HFFc6 (cell line): ENCODE measurements at places on chromosomes 1 and 21.

DNA sequence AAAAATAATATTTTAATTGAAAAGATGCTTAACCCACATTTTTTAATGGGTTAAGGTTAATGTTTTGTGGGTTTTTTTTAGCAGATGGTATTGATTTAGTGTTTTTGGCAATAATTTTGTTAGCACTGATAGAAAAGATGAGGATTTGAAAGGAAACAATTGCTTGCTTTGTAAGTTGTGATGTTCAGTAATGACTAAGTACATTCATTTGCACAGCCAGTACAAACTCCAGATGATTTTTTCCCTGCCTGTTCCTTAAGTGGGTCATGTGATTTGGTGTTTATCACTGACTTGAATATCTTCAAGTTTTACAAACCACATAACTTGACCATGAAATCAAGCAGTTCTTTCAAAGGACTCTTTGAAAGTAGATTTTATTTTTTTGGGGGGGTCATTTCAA lies 15.0 kb downstream of the DISP1 start:
- no peak overlapping the region for H3K4me3 ChIP-seq
- H3K4me1 ChIP-seq: peaks cover 29% of the 10 kb centered on the region
- H3K36me3 ChIP-seq: no peaks in the 10 kb centered on the region
- H3K27ac ChIP-seq: no peak overlapping the region
- DNase-seq: peak; percentile 50

DNA sequence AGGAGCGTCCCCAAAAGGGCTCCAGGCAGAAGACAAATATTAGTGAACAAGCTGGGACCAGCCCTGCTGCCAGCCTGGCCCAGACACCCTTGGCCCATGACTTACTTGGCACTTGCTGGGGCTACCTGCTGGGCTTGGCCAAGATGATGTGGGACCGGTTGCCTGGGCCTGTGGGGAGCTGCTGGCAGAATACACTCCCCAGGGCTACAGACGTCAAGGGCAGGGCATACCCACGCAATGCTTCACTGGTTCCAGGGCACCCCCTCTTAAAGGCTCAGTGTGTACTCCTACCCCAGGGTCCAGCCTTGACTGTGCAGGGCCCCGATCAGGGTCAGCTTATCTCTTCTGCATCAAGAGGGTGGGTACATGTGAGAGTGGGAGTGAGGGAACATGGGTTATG lies 106.5 kb upstream of the SLC2A1 start:
- no peaks in the 10 kb centered on the region for H3K36me3 ChIP-seq
- peaks cover 9% of the 10 kb centered on the region for H3K4me1 ChIP-seq
- H3K27me3 ChIP-seq: peaks cover 6% of the 10 kb centered on the region; the same call in 1 of the 2 replicates

DNA sequence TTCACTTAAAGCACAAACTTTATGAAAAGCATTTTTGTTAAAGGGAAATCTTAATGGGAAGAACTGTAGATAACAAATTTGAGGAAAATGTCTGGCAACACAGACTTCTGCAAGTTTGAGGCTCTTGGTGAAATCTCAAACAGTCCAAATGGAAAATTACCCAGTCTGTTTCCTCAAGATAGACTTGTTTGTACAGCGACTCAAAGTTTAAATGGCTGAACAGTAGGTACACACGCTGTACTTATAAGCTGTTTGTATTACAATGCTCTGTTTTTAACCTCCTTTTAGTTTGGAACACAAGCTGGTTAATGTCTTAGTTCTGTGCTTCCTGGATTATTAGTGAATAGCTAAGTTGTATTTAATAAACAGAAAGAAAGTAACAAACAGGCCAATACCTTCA lies 217.1 kb downstream of the NFIA start:
- H3K4me1 ChIP-seq: peaks cover 12% of the 10 kb centered on the region
- no peaks in the 10 kb centered on the region for H3K27me3 ChIP-seq
- no peaks in the 10 kb centered on the region for H3K36me3 ChIP-seq

DNA sequence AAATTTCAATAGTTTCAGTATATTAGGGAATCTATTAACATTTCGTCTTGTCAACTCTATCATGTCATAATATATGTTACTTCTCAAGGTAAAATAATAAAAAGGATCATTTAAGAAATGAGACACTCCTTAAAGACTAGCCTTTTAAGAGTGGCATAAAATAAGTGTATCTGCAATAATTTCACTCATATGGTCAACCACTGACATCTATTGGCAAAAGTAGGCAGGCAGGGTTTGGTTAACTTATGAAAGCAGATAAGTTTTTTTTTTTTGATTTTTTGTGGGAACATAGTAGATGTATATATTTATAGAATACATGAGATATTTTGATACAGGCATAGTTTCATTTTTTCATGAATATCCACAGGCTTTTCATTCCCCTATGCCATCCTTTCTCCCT lies 5.5 kb upstream of the RGS21 start:
- H3K4me3 ChIP-seq: no peak overlapping the region
- H3K27ac ChIP-seq: no peak overlapping the region
- H3K27me3 ChIP-seq: no peaks in the 10 kb centered on the region
- DNase-seq: peak; percentile 13

DNA sequence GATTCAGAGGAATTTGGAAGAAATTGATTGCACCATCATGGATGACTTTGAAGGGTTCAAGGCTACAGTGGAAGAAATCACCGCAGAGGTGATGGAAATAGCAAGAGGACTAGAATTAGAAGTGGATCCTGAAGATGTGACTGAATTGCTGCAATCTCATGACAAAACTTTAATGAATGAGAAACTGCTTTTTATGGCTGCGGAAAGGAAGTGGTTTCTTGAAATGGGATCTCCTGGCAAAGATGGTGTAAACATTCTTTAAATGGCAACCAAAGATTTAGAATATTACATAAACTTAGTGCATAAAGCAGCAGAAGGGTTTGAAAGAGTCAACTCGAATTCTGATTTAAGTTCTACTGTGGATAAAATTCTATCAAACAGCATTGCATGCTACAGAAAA lies 698.6 kb downstream of the PLA2G4A start:
- H3K27me3 ChIP-seq: no peaks in the 10 kb centered on the region
- DNase-seq: no peak
- no peak overlapping the region for H3K27ac ChIP-seq

- H3K27me3 ChIP-seq: peaks cover 2% of the 10 kb centered on the region; the same call in 1 of the 2 replicates
- H3K4me1 ChIP-seq: peaks cover 36% of the 10 kb centered on the region
- peaks cover 40% of the 10 kb centered on the region for H3K36me3 ChIP-seq
- no peak overlapping the region for H3K27ac ChIP-seq
These were observed 30.8 kb downstream of the DDR2 start for GRCh38 chr1:162663086-162663485.

DNA sequence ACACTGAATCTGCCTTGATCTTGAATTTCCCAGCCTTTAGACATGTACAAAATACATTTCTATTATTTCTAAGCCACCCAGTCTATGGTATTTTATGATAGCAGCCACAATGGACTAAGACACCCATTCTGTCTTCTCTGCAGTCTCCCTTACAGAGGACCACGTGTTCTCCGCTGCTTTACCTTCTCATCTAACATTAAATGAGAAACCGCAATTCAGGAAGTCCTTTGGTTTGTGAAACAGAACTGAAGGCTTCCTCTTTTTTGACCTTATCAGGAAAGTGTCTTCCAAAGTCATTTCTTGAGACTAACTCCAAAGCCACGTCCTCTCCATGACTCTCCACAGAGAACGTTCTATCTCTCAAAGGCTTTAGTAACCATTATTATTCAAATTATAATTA lies 560.1 kb downstream of the OMA1 start:
- H3K4me1 ChIP-seq: no peaks in the 10 kb centered on the region
- H3K4me3 ChIP-seq: no peak overlapping the region
- H3K36me3 ChIP-seq: peaks cover 7% of the 10 kb centered on the region; the same call in 1 of the 2 replicates
- H3K27ac ChIP-seq: no peak overlapping the region

- no peak overlapping the region for H3K27ac ChIP-seq
- no peak for DNase-seq
- no peaks in the 10 kb centered on the region; the same call in 1 of the 2 replicates for H3K36me3 ChIP-seq
- peaks cover 5% of the 10 kb centered on the region for H3K27me3 ChIP-seq
- H3K4me1 ChIP-seq: no peaks in the 10 kb centered on the region
These were observed 202.7 kb downstream of the RHOU start for GRCh38 chr1:228937851-228938536.

- H3K4me1 ChIP-seq: peaks cover 38% of the 10 kb centered on the region
- no peak for DNase-seq
- no peaks in the 10 kb centered on the region; the same call in none of the 2 replicates for H3K27me3 ChIP-seq
- H3K27ac ChIP-seq: peak overlapping the region; percentile 67
These were observed 15.8 kb downstream of the INPP5B start for GRCh38 chr1:37931102-37931360.

DNA sequence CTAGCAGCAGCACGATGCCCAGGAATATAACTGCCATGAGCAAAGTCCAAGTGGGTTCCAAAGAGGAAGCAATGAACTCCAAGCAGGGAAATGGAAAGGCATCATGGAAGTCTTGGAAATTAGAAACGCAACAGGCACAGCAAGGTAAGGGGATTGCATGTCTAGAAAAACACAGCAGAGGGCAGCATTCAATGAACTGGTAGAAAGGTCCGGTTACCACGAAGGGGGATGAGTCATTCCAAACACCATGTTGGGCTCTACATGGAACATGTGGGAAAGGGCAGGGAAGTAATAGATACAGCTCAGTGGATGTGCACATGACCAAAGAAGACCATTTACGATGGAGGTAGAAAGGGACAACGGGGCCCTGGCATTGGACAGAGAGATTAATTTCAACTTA lies 36.4 kb downstream of the RXRG start:
- peak; percentile 18 for DNase-seq
- H3K36me3 ChIP-seq: no peaks in the 10 kb centered on the region
- no peak overlapping the region for H3K4me3 ChIP-seq
- peaks cover 8% of the 10 kb centered on the region for H3K27me3 ChIP-seq

DNA sequence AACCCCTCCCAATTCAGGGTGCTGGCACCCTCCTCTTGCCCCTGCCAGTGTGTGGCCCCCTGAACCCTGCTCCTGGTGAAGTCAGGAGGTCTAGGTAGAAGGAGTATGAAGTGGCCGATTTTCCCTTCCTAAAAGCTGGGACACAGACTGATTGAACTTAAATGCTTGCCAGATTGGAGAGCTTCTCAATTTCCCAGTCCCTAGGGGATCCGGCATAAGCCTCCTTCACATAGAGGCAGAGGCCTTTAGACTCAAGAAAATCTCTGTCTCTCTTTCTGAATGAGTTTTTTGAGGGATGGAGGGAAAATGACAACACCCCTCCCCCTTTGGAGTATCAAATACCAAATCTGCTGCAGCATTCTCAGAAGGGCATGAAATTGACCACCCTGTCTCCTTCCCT lies 51.5 kb downstream of the SYT2 start:
- peaks cover 3% of the 10 kb centered on the region for H3K4me1 ChIP-seq
- no peak overlapping the region for H3K4me3 ChIP-seq
- H3K27ac ChIP-seq: no peak overlapping the region
- peaks cover 50% of the 10 kb centered on the region for H3K27me3 ChIP-seq

DNA sequence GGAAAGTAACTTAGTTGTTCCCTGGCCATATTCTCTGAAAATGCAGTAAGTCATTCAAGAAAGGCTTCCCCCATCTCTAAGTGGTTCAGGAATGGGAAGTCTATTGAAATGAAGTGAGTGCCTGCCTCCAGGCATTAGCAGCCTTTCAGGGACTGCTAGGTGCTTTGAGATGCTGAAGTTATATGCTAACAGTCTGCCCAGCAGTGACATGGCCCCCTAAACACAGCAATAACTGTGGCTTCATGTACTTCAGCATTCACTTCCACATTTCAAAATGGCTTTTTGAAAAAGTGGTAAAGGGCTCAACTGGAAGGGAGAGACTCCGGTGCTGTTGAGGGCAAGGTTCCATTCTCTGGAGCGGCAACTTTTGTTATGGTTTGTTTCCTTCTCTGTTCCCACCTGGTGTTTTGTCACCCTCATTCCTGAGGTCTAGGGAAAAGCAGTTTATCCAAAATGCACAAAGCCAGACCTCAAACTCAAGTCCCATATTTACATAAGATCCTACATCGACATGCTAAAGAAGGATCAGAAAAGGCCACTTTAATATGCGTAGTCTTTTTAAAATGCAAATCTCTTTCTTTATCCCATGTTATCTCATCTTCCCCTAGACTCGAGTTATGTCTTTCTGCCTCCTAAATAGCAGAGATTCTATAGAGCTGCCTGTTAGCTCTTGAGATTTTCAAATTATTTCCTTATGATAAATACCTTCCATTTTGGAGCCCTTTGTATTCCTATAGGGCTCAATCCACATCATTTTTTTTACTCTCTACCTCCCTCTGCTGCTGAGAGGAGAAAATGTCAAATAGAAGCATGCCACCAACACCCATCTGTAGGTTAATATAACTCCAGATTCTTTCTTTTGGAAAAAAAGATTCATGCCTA lies 34.2 kb upstream of the LRRC8C start:
- H3K4me1 ChIP-seq: peaks cover 4% of the 10 kb centered on the region
- peaks cover 4% of the 10 kb centered on the region for H3K27me3 ChIP-seq
- no peak overlapping the region for H3K4me3 ChIP-seq
- no peaks in the 10 kb centered on the region for H3K36me3 ChIP-seq

DNA sequence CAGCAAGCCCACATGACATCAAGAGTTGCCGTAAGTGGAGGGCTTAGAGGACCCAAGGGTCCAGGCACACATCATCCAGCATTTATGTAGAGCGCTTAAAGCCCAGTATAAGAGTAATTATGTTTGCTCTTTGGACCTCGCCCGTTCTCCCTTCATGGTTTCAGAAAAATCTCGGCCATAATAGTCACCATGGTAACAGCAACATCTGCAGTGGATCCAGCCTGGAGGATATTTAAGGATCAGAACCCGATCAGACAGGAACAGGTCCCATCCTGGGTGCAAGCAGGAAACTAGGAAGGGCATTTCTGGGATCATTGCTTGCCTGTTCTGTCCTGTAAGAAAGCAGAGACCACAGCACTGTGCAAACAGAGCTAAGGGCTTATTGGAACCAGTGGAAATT lies 89.9 kb upstream of the KAZN start:
- H3K27ac ChIP-seq: no peak overlapping the region
- no peaks in the 10 kb centered on the region for H3K4me1 ChIP-seq
- H3K36me3 ChIP-seq: no peaks in the 10 kb centered on the region
- H3K4me3 ChIP-seq: no peak overlapping the region

DNA sequence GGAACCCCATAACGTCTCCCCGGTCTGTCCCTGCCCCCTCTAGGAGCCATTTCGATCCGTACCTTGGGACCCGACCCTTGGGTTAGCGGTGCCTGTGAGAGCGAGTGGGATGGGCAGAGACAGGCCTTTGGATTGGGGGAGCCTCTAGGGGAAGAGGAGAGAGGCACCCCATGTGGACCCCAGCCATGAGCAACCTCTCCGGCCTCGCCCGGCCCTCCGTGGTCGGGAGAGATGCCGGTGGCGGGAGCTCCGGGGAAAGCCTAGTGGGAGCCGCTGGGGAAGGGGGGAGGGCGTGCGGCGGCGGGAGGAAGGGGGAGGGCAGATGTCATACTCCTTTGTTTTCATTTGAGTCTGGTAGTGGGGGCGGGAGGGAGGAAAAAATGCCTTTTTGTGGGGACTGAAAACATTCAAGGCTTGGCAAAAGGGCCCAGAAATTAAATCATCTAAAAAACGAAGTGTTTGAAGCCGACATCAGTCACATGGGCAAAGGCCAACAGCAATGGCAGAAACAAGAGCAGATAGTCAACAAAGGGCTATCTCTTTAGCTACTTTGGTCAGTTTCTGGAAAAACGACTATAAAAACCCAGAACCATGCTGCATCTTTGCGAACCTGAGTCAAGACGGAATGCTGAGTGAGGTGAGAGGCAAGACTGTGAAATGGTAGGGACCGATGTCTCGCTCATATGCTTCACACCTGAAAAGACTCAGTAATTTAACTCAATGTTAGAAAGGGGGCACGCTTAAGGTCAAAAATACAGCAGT lies 758 bp downstream of the PTBP2 start:
- peaks cover 6% of the 10 kb centered on the region for H3K27me3 ChIP-seq
- peak; percentile 16 for DNase-seq
- H3K4me1 ChIP-seq: peaks cover 38% of the 10 kb centered on the region
- peak overlapping the region; percentile 92 for H3K27ac ChIP-seq
- peaks cover 22% of the 10 kb centered on the region for H3K36me3 ChIP-seq
